Stimulated activated CD8-positive, alpha-beta memory T cell treated with anti-CD3 and anti-CD28 coated beads, Interleukin-15, amount 100 ng/mL, for 1 hour (primary cell): ENCODE measurements at places on chromosomes 11 and 22.

DNA sequence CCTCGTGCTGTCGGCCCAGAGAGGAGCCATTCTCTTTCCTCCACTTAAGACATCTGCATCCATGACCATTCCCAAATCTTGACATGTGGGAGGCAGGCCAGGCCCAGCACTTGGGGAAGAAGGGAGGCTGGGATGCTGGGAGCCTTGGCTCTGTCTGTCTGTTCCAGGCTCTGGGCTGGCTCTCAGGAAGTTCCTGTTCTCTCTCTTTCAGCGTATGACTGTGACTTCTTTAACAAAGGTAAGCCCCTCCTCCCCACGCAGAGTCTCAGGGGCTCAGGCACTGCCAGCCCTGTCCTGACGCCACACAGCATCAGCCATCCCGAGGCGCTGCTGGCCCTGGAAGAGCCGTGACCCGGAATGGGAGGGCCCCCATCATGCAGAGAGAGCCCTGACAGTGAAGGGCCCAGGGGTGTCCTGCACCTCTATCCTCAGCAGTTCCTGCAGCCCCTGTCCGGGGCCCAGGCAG lies 52.4 kb downstream of the OTOG start:
- DNase-seq: no peak

GRCh38 chr11:76850815-76851214 lies 9.9 kb upstream of the ACER3 start:
- DNase-seq: no peak

DNA sequence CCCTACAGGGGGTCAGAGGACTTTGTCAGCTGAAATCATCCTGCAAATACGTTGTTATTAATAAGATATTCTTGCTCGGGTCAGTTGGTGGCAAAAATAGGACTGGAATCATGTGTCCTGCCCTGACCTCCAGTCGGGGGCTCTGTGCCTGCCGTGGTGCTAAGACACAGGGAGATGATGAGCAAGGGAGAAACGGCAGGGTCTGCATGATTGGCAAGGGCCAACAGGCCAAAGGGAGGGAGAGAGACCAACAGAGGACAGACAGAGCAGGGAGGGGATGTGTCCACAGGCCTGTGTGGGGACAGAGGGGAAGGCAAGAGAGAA lies 10.4 kb upstream of the TSKU start:
- no peak for DNase-seq

DNA sequence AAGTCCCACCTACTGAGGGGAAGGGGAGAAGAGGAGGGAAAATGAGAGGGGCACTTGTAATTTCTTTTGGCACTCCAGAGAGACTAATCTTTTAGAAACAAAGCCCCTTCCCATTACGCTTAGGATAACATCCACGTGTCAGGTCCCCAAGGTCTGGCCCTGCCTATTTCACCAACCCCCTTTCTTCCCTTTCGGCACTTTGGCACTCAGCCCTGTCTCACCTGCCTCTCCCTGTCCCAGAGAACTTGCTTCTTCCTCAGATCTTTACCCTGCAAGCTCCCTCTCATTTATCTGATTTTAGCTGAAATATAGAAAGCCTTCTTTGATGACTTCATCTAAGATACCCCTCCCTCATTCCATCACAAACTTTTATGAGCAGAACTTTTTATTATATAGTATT lies 55.5 kb downstream of the RASSF10 start:
- DNase-seq: no peak

DNA sequence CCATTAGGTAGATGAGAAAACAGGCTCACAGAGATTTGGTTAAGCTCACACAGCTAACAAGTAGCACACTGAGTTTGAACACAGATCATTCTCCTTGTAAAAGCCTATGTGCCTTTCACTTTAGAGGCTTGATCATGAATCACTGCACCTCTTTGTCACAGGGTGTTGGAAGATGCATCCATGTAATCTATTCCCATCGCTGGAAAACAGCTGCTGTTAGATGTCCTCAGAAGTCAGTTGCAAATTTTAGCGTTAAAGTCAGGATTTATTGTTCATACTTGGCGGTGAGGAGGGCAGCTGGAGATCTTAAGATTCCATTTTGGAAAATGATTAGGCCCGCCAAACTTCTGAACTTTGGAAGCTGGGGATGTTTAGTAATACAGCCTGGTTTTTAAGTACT lies 2.6 kb downstream of the CNTF start:
- no peak for DNase-seq

- no peak for DNase-seq
Measured at GRCh38 chr11:28303477-28304191, 195.4 kb downstream of the METTL15 start.

DNA sequence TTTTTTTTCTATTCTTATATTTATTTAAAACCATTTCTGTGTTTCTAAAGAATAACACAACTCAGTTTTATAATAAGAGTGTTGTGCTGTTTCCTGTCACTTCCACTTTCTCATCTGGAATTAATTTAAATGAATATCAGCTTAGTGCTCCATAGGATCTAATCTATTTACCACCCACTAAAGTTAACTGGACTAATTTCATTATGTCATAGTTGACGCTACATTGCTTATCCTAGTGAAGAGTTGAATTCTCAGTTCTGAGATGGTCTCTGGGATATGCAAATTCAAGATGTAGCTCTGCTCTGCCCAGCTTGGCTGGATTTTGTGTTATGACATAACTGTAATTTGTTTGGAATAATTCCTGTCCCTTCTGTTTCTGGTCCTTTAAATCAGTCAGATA lies 380.1 kb downstream of the METTL15 start:
- no peak for DNase-seq

- no peak for DNase-seq
Measured at GRCh38 chr22:24144778-24145085, 36.6 kb upstream of the SUSD2 start.

GRCh38 chr11:44531116-44531504 lies 34.4 kb upstream of the CD82 start:
- no peak for DNase-seq

DNA sequence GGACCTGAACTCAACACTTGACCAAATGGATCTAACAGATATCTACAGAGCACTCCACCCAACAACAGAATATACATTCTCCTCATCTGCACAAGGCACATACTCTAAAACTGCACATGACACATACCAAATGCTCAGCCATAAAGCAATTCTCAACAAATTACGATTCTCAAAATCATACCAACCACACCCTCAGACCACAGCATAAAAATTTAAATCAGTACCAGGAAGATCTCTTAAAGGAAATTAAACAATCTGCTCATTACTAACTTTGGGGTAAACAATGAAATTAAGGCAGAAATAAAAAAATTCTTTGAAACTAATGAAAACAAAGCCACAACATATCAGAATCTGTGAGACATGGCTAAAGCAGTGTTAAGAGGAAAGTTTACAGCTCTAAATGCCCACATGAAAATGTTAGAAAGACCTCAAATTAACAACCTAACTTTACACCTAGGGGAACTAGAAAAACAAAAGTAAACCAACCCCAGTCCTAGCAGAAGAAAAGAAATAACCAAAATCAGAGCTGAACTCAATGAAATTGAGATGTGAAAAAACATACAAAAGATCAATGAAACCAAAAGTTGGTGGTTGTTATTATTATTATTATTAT lies 37.2 kb downstream of the TMEM123 start:
- DNase-seq: no peak

DNA sequence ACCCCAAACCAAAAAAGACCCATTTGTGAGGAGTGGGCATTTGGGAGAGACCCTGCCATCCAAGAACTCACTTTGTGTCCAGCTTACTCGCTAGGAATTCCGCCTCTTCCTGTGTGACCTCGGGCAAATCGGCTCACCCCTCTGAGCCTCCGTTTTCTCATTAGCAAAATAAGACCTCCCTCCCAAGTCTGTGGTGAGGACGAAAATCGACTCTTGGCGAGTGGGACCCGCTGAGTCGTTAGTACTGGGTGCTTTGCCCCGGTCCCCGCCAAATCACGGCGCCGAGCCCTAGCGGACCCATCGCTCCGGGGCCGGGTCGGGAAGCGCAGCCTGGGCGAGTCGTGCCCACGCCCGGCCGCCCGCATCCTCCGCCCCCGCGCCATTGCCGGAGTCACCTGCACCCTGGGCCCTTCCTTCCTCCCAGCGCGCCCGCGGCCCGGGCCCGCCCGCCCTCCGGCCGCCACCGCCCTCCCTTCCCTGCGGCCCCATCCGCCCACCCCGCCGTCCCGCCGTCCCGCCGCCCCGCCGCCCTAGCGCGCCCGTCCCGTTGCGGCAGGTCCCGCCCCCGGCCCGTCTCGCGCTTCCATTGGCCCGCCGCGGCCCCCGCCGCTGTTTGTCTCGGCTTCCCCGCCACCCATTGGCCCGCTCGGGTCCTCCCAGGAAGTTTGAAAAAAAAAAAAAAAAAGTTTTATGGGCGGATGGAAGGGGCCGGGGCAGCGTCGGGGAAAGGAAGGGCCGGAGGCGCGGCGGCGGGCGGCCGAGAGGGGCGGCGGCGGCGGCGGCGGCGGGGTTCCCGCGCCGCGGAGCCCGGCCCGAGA lies 48.9 kb downstream of the TRIOBP start:
- DNase-seq: peak; percentile 70

DNA sequence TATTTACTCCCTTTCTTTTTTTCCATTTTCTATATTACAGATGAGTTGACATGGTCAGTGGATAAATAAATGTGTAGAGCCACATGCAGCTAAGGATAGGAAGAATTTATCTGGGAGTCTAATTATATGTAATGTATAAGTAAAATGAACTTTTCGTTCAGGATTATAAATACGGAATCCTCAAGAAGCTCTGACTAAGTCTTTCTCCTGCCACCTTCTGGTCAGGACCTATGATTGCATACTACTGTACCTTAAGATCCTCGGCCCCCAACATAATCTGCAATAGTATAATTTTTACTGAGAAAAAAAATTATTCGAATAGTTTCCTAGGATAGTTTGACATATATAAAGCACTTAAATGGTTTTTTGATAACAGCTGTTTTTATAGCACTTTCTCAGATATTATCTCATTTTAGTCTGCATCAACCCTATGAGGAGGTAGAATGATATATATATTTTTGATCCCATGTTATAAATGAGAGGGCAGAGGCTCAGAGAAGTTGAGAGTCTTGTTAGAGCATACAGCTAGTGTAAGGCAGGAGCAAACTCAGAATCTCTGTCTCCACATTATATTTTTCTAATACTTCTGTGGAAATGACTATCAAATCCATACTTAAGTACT lies 36.1 kb downstream of the CCDC90B start:
- DNase-seq: no peak

GRCh38 chr11:35304386-35304775 lies 115.0 kb downstream of the SLC1A2 start:
- no peak for DNase-seq

DNA sequence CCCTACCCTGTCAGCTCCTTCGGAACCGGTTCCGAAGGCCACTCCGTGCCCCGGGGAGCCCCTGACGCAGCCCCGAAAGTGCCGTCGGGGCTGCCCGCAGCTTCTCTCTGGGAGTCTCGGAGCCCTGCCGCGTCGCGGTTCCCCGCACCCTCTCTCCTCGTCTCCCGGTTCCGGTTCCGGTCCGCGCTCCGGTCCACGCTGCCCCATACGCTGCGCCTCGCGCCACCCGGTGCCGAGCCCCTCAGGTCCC lies 618 bp downstream of the MTA2 start:
- no peak for DNase-seq

- no peak for DNase-seq
Measured at GRCh38 chr11:72305077-72305476, 61.1 kb upstream of the PHOX2A start.

GRCh38 chr11:103525069-103525468 lies 415.8 kb downstream of the DYNC2H1 start:
- no peak for DNase-seq

DNA sequence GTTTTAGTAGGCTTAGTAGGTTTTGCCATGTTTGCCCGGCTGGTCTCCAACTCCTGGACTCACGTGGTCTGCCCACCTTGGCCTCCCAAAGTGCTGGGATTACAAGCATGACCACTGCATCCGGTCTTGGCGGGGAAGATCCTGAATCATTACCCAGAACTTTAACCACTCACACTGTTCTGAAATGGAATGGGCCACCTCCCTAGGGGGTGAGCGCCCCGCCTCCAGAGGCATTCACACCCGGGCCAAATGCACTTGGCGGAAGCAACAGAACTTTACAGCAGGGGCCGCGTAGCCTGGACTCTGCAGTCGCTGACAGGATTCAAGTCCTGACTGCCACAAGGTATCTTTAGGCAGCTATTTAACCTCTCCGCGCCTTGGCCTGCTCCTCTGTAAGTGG lies 5.4 kb downstream of the CCDC86 start:
- DNase-seq: no peak

- no peak for DNase-seq
Measured at GRCh38 chr11:2375341-2375853, 1.7 kb upstream of the CD81 start.

DNA sequence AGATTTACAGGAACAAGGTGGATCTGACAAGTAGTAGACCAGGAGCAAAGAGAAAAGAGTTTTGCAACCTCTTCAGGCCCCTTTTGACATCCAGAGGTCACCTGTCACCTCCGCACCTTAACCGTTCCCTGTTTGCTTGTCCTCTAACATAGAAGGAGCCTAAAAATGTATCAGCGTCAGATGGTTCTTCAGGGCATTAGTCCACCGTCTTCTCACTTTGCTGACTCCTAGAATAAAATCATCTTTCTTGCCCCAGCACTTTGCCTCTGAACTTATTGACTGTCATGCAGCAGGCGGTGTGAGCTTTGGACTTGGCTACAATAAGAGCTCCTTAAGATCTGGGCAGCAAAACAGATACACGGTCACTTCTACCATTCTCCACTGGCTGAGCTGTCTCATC lies 339.7 kb upstream of the B3GAT1 start:
- no peak for DNase-seq

DNA sequence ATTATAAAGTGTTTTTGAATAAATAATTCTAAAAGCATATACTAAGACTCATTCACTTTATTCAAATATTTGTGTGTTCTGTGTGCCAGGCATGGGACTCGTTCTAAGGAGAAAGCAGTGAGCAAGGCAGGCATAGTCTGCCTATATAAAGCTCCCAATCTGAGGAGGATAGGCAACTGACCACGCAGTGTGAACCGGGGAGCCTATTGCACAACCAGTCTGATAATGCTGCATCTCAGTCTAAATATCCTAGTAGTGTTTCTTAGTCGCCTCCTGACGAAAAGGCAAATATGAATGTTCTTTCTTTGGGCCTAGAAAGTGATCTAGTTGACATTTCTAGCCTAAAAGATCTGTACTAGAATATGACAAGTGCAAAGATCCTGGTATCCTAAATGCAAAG lies 98.3 kb downstream of the C11orf65 start:
- DNase-seq: no peak
